ENCODE measurements at places on chromosomes 16 and 17.

DNA sequence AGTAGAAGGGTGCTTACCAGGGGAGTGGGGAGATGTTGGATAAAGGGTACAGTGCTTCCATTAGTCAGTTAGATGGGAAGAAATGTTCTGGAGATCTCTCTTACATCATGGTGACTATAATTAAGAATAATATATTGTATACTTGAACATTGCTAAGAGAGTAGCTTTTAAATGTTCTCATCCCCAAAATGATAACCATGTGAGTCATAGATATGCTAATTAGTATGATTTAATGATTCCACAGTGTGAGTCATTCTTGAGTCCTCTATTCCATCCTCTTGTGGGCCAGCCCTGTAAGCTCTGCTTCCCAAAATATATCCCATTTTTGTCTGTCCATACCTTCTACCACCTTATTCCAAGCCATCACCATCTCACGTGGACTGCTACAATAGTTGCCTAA lies 80.6 kb upstream of the CDH11 start:
- DNase-seq: no peak

DNA sequence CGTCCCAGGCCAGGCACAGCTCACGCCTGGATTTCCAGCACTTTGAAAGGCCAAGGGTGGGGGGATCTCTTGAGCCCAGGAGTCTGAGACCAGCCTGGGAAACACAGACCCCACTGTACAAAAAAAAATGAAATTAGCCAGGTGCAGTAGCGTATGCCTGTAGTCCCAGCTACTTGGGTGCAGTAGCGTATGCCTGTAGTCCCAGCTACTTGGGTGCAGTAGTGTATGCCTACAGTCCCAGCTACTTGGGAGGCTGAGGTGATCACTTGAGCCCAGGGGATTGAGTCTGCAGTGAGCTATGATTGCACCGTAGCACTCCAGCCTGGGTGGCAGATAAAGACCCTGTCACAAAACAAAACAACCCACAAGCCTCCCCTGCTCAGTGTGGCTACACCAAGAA lies 27.0 kb upstream of the SLC25A19 start:
- DNase-seq: no peak

DNA sequence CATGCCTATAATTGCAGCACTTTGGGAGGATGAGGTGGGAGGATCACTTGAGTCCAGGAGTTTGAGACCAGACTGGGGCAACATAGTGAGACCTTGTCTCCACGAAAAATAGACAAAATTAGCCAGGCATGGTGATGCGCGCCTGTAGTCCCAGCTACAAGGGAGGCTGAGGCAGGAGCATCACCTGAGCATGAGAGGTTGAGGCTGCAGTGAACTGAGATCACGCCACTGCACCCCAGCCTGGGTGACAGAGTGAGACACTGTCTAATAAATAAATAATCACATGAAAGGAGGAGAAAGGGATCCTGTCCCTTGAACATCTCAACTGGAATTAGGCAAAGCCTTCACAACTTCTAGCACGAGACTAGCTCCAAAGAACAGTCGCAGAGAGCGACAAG lies 53.2 kb downstream of the TEKT5 start:
- no peak for DNase-seq

GRCh38 chr17:7720125-7720524 lies 2.6 kb downstream of the DNAH2 start:
- DNase-seq: no peak

DNA sequence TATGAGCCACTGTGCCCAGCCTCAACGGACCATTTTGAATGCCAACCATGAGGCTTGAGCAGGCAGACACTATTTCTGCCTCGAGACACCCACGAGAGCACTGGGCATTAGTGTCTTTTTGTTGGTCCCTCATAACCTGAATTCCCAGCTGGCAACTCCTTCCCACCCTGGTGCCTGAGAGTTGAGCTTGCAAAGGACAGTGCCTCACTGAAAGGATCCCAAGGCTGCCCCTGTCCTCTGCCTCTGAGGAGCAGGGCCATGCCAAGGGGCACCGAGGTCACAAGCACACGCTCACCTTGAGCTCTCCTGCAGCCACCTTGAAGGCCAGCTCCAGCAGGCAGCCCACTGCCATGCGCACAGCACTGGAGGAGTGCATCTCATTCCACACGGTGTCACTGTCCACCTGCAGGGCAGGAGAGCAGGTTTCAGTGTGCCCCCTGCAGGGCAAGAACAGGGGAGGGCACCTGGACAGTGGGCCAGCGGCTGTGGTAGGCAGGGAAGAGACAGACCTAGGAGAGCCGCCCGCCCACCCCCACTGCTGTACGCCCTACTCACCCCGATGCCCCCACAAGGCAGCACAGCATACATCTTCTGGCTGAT lies 12.8 kb downstream of the G6PC3 start:
- no peak for DNase-seq

- DNase-seq: no peak
Observed at GRCh38 chr16:27374221-27374803, 27.7 kb upstream of the IL21R start.

DNA sequence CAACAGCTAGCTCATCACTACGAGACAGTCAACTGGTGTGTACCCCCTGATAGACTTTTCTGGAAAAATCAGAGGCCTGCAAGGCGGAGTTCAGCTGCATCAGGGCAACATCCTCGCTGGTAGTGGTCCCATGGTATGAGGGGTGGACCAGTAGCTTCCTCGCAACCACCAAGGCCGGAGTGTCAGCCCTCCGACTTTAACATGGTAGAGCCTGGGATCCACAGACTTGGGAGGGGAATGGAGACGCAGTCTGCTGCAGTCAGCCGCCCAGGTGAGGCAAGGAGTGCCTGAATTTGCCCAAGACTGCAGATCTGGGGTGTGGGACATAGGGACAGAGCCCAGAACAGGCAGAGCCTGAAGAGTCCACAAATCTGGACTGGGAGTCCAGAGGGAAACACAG lies 13.4 kb downstream of the ZG16B start:
- no peak for DNase-seq

- no peak for DNase-seq
Observed at GRCh38 chr16:75556431-75556950, 439 bp upstream of the TMEM231 start.

DNA sequence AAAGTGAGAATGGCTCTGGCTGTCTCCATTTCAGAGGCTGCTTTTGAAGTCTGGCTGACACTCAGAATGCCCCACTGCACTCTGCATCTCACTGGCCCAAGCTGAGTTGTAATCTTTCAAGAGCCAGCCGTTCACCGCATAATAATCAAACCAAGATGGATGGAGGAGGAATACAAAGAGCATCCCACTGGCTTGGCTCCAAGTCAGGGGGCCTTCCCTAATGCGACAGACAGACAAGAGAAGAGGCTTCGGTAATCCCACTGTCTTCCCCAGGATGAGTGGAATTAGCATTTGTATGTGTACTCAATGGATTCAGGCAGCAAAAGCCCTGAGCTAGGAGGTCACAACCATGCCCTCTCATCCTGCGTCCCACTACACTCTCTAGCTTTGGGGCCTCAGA lies 68.0 kb downstream of the CBLN1 start:
- DNase-seq: no peak

DNA sequence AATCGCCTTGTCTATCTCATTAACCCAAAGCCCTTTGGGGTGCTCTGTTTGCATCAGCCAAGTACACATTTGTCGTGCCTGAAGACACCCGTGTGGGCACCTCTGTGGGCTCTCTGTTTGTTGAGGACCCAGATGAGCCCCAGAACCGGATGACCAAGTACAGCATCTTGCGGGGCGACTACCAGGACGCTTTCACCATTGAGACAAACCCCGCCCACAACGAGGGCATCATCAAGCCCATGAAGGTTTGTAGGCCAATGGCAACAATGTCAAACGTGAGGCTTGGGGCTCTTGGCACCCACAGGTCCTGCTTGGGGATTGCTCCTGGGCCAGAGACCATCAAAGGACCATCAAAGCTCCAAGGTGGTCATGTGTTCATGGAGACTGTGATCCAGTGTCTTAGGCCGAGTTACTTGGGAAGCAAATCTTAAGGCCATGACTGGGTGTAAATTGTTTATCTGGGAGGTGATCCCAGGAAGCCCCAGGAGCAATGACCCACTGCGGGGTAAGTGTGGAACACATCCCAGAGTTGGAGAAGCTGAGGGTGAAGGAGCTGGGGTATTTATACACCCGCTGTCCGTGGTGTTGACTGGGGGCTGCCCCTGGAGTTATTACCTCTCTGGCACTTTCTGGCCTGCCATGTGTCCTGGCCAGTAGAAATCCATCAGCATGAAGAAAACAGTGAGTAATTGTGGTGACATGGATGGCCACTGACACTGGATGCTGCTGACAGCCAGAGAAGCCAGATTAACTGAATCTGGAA lies 24.0 kb downstream of the CDH5 start:
- no peak for DNase-seq

DNA sequence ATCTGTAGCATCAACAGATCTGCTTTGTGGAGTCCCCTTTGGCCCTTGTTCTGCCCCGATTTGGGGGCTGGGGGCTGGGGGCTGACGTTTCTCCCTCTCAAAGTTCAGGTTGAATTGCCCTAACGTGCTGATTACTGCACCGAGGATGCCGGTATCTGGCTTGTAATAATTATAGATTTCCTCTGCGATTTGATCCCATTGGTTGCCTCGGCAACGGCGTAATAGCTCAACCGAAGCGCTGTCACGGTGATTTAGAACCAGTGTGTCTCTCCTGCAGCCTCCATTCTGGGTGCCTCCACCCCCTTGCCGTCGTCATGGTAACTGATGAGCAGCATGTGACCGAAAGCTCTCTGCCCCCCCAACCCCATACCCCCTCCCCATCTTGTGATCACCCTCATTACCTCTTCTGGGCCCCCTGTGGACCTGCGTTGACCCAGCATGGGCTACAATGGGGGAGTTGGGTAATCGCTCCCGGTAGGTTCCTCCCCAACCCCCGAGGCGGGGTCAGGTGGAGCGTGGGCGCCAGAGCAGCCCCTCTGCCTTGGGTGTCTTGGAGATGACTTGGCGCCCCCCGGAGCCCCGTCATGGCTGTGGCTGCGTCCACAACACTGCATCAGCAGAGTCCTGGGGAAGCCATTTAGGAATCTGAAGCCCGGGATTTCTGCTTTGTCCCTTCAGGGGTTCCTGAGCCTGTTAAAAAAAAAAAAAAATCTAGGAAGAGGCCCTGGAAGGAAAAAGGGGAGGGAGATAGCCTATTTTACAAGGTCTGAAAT lies 38.4 kb downstream of the ABAT start:
- DNase-seq: no peak

DNA sequence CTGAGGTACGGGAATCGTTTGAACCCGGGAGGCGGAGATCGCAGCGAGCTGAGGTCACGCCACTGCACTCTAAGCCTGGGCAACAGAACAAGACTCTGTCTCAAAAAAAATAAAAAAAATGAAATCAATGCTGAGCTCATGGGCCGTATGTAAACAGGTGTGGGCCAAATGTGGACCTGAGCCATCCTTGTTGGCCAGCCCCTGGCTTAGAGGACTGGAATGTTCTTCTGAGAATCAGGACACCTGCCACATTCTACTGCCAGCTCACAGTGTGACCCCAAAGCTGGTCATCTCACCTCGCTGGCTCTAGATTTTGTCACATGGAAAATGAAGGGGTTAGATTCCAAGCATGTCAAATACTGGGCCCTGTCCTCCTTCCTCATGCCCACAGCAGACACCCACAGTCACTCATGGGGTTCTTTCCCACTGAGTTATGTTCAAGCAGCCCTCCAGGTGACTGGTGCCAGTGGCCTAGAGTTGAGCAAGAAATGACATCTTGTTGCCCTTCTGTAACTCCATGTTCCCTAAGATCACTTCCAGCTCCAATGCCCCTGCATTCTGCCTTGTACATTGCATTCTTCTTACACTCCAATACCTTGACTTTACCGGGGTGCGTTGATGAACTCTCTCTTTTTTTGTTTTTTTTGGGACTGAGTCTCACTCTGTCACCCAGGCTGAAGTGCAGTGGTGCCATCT lies 110.6 kb downstream of the ABCC1 start:
- DNase-seq: no peak

- DNase-seq: no peak
Observed at GRCh38 chr16:68823401-68824135, 19.8 kb upstream of the TANGO6 start.

- DNase-seq: no peak
Observed at GRCh38 chr17:81403671-81404534, 8.6 kb downstream of the BAHCC1 start.

DNA sequence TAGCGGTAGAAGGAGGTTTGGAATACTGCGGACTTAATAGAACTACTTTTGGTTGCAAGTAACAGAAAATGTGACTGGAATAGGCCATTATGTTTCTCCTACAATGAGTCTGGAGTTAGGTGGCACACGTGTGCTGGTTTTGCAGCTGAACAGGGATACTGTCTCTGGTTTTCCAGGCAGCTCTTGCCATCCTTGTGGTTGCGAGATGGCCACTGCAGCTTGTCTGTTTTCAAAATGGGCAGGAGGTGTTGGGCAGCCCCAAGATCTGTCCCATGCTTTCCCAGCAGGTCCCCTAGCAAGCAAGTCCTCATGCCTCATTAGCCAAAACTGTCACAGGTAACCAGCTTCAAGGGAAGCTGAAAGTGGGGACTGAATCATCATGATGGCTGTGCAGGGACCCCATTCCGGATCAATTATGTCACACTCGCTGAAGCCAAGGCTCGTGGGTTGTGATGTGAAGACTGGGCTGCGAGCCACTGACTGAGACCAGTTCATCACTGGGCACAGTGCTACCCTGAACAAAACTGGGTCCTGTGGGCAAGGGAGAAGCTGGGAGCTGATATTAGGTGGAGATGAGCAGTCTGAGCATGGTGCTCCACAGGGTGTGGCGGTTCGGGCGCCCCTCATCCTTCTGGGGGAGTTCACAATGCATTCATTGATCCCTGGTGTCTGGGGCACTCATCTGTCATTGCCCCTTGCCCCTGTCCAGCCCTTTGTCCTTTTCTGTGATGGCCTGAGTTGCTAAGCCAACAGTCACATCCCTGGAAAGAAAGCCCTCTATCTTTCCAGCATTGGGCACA lies 82.1 kb downstream of the KSR1 start:
- no peak for DNase-seq

GRCh38 chr16:20122011-20122410 lies 48.3 kb upstream of the GPR139 start:
- no peak for DNase-seq

DNA sequence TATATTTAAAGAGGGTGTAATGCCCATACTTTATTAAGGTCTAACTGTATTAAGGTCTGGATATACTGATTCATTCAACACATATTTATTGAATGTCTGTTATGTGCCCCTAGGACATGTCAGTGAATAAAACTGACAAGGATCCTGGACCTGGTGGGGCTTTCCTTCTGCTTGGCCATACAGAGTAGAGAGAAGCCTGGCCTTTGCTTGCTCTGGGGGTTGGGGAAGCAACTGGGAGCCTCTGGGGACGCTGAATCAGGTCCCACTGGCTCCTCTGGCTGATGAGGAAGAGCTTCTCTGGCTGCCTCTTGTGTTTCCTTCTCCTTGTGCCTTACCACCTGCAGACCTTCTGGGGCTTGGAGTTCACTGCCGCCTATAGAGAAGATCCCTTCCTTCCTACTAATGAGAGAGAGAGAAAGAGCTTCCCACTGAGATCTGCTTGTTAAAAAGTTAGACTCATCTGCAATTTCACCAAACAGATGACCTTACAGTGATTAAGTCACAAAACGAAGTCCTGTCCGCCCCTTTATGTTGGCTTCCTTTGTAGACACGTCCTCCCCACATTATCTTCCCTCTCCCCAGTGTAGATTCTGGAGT lies 49.7 kb downstream of the MSI2 start:
- no peak for DNase-seq

GRCh38 chr16:13402601-13403000 lies 501.2 kb downstream of the SHISA9 start:
- DNase-seq: no peak

All from liver (tissue), 10 donors.